Cerebellar nuclear complex (tissue), 1 donor: ENCODE measurements at places on chromosomes 6 and 20.

DNA sequence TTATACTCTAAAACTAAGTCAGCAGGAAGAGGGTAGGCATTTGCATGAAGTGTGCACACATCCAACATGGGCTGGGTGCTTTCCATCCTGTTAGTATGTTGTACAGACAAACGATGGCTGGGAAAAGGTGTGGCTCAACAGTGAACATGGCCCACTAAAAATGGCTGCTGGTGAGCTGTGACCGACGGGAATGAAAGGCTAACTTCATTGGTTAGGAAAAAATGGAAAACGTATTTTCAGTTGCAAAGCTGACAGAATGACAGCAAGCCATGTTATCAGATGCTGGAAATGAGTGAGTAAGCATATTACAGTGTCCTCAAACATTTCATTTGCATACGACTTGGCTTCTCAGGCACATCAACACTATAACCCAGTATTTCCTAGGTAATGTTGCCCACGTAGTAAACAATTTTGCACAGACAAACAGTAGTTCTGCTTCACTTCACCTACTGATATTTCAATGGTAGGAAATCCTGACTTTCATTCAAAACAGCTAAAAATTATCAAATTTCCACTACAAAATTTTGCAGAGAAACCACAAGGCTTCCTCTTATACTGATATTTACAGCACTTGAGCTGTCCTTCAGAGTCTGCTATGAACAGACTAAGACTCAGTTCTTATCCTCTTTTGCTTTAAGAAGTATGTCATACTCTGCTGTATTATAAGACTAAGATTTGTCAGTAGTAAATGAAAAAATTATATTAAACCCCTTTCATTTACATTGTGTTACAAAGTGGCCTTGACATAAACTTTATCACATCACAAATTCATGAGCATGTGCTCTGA, 98.9 kb downstream of the IRF4 start:
- DNase-seq = no peak

DNA sequence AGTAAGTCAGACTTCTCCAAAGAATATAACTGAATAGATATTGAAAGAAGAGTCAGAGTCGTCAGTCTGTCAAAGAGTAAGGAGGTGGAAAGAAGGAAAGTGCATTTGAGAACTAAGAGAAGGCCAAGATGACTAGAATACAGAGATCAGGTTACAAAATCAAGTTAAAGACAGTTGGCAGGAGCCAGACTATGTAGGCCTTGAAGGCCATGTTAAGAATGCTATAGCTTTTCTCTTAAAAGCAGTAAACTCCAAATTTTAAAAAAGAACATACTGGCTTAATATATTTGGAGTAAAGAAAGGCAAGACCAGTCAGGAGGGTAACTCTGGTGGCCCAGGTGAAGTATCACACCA, 68.8 kb downstream of the IBTK start:
- no peak for DNase-seq

GRCh38 chr6:166346965-166347364, 4.6 kb upstream of the SFT2D1 start:
- DNase-seq = no peak

GRCh38 chr20:24337069-24337468, 132.4 kb upstream of the SYNDIG1 start:
- no peak for DNase-seq

DNA sequence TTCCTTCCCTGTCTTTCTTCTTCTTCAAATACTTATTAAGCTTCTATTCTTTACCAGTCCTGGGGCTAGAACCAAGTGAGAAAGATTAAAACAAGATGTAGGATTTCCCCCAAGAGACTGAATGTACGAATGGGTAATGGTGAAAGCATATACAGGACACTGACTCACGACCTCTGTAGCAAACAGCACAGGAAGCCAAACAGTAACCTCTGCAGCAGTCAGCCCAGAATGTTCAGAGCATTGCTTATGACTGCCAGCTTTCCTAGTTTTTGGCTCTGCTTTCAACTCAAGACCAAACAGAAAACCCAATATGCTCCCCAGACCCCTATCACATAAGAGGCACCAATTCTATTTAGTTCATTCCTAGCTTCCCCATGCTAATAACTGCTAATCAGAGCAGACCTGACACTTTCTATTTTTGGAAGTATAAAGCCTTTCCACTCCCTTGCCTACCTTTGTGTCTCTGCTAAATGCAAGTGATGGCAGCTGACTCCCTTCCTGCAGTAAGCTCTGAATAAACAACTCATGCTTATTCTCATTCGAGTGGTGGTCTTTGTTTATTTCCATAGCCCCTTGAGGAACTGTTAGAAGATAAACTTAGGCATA, 690.6 kb downstream of the EPM2A start:
- DNase-seq = no peak

- no peak for DNase-seq
These were observed 1.9 kb downstream of the BCAS1 start for GRCh38 chr20:54068495-54068894.

GRCh38 chr6:20200761-20201630, 11.3 kb downstream of the MBOAT1 start:
- DNase-seq = no peak

- DNase-seq = no peak
These were observed 63.1 kb downstream of the GMPR start for GRCh38 chr6:16301511-16301910.

DNA sequence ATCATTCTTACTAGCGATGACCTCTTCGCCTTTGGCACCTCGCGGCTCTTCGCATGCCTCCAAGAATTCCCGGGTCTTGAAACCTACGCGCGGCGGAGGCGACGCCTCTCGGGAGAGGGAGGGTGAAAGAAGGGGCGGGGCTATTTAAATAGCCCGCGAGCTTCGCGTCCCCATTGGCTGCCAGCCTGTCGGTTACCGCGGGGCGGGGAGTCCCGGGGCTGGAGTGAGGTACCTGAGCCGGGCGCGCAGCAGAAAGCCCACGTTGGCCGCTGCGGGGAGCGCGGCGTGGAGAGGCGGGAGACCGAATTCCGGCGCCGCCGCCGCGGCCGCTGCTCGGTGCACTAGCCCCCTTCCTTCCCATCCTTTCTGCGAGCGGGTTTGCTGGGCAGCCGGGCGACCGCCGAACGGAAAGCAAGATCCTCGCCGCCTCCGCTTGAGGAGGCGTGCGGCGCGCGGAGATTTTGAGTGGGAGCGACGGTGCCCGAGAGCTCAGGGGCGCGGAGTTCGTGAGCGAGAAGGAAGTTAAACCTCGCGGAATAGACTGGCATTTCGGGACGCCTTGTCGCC, at the start of gene BMP6:
BMP6 (plus strand) TSS at position 251 of the 567 bp plus-strand sequence. CDS start 857 bp downstream, outside the sequence.
- no peak for DNase-seq

GRCh38 chr6:13248053-13248452, 80.3 kb downstream of the TBC1D7 start:
- no peak for DNase-seq

- no peak for DNase-seq
These were observed 684.8 kb downstream of the QKI start for GRCh38 chr6:164099269-164099865.

- peak; percentile 70 for DNase-seq
These were observed 19.0 kb downstream of the EPB41L1 start for GRCh38 chr20:36173451-36173933.

- DNase-seq = no peak
These were observed 39.8 kb upstream of the HBS1L start for GRCh38 chr6:135094403-135094821.

- DNase-seq = no peak
These were observed 258.7 kb upstream of the ID4 start for GRCh38 chr6:19578481-19578880.

DNA sequence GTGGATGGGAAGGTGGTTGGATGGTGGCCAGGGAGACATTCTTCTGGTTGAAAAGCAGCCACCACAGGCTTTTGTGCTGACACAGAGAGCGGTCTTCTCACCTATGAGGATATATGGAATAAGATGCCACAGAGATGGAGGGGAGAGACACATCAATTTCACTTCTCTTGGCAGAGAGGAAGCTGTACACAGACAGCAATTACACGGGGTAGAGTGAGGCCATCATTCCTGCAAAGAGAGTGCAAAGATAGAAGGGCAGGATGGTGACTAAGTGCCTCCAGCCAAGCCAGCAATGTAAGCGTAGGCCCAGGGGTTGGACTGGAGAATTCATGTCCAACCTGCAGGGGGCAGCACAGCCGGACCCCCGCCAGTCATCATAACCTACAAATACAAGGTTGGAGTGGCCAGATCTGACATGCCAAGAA, 56.4 kb downstream of the NRN1 start:
- DNase-seq = no peak

- no peak for DNase-seq
These were observed 527 bp upstream of the DOK5 start for GRCh38 chr20:54474866-54475265.

GRCh38 chr20:13778827-13779226, 5.9 kb downstream of the ESF1 start:
- DNase-seq = no peak

GRCh38 chr6:57108691-57109090, 18.7 kb downstream of the ZNF451 start:
- DNase-seq = no peak

DNA sequence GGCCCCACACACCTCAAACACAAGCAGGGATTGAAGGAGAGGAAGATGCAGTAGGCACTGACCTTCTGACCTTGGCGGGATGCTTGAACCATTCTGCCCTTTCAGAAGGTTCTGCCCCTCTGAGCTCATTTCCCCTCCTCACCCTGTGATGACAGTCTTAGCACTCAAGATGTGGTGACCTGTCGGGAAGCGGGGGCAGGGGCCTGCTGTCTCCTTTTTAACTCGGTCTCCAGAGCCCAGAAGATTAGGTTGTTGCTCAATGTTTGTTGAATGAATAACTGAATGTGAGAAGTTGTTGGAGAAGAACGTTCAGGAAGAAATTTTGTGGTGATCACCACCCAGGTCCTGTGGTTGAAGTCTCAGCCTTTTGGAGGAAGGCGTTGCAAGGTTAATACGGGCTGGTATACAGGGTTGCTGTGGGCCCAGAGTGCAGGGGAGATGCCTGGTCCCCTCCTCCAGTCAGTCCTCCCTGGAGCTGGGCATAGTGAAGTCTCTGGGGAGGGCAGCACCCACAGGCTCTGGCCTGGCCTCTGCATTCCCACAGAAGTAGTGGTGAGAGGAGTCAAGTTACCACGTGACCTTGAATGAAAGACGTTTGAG, 49.7 kb upstream of the FUCA2 start:
- DNase-seq = no peak

DNA sequence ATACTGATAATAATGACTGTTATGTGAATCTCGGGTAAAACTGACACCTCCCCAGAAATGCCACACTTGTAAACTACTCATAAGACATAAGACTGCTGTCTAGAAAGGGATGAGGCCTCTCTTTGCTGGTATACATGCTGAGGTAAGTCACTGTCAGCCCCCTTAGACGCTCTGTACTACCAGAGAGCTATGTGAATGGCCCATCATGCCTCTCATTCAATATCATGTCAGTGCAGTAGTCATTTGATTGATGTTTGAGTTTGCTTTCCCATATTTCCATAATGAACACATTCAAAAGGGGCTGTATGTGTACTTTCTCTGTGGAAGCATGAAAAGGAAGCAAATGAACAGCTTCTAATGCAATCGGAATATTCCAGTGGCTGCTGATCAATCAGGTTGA, 119.4 kb upstream of the AGPAT4 start:
- DNase-seq = no peak

- DNase-seq = no peak
These were observed 340.3 kb downstream of the QKI start for GRCh38 chr6:163754866-163755265.

DNA sequence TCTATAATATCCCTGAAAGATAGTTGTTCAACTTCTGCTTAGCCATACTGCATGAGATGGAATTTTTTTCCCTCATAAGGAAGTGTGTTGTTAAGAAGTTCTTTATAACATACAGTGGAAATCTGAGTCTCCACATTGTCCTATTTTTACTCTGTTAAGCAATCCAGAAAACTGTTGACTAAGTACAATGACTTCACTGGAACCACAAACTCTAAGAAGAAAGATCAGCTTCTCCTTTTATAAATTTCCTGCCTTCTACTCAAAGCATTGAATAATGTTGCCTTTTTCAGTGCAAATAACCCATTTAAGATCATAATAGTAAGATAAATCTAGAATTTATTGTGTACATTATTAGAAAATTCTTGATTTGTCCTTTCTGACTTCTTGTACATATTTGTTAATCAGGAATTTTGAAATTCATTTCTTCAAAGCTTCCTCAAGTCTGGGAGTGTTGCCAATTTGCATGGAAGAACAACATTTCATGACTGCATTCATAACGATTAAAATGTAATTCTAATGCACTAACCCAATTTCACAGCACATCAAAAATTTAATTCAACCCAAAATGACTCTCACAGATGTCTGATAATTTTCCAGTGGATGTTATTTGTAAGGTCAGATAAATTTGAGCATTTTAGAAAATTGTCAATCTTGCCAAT, 45.6 kb upstream of the ANKEF1 start:
- no peak for DNase-seq

- no peak for DNase-seq
These were observed 23.2 kb downstream of the HLA-DPA1 start for GRCh38 chr6:33050014-33050810.

DNA sequence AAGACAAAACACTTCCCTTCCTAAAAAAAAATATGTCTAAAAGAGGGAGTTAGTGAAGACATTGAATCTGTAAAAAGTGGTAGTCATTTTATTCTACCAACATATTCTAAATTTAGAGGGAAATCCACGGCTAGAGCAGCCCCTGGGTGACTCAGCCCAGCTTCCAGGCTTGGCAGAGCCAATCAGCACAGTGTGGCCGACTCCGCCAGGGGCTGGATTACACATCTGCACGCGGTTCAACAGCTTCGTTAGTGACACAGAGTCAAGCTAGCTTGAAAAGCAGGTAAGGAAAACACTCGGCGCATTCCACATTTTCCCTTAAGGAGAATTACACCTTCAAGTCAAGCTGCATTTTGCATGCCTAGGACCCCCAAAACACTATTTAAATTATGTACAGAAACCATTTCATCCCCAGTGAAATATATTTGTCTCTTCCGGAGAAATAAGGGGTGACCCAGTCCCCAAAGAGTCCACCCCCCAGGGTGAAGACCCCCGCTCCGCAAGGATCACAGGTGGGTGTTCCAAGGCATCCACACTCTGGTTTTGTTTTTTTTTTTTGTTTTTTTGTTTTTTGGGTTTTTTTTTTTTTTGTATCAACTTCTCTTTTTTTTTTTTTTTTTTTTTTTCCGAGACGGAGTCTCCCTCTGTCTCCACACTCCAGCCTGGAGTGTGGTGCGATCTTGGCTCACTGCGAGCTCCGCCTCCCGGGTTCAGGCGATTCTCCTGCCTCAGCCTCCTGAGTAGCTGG, 58.4 kb upstream of the ARID1B start:
- no peak for DNase-seq
